ENCODE measurements at places on chromosomes 6 and 20. TPM values are rescaled to one million over a fixed set of nuclear protein-coding genes. Genes with fewer than 3 reads are reported as not detected.

The MYH7B gene
- 1.4 TPM for total RNA-seq

The STMND1 gene
- total RNA-seq = not detected

The ID4 gene
- 32.5 TPM for total RNA-seq

GRCh38 chr6:165827190-165827518 lies 164.1 kb upstream of the PDE10A start:
- no peak for DNase-seq

DNA sequence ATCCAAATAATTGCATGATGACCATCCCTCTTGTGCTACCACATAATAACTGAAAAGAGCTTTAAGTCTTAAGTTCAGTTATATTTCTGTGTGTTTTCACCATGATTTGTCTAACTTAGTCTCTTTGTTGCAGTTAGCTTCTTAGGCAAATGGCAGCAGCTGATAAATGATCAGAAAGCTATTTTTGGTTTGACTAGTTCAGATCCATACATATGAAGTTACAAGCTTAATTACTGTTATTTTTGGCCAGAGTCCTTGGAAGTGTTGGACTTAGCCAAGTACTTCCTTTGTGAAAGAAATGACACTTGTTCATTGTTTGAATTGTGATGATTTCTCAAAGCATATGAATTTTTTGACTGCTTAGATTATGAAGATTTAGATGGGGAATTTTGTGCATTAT lies 54.2 kb downstream of the HIVEP1 start:
- DNase-seq = no peak

GRCh38 chr6:74939151-74939708 lies 266.6 kb downstream of the COL12A1 start:
- DNase-seq = no peak

- no peak for DNase-seq
Measured at GRCh38 chr6:52141596-52141995, 44.6 kb upstream of the IL17A start.

DNA sequence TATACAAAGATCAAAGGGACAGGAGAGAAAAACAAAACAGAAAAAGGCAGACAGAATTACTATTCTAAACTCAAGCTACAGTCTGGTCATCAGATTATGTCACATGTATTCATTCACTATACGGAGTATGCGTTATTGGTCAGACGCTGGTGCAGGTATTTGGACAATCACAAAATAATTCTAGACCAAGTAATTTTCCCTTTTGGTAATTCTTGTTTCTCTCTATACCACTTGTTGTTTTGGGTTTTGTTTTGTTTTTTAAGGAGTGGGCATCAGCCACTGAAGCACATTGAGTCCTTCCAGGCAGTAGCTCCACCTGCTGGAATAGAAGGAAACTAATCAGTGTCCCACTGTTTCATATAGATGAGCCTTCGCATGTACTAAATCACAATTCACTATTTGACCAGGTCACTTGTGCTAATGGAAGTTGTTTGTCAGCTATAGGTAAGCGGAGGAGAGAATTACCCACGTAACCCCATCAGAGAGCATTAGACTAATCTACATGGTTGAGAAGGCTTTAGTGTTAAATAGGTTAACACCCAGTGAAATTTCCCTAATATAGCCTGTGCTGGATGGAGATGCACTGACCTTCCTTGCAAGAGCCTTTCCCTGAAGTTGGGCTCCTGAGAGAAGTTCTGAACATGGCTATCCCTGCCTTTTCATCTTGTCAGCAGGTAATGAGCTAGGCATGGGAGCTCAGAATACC lies 77.9 kb downstream of the TNFAIP3 start:
- no peak for DNase-seq

DNA sequence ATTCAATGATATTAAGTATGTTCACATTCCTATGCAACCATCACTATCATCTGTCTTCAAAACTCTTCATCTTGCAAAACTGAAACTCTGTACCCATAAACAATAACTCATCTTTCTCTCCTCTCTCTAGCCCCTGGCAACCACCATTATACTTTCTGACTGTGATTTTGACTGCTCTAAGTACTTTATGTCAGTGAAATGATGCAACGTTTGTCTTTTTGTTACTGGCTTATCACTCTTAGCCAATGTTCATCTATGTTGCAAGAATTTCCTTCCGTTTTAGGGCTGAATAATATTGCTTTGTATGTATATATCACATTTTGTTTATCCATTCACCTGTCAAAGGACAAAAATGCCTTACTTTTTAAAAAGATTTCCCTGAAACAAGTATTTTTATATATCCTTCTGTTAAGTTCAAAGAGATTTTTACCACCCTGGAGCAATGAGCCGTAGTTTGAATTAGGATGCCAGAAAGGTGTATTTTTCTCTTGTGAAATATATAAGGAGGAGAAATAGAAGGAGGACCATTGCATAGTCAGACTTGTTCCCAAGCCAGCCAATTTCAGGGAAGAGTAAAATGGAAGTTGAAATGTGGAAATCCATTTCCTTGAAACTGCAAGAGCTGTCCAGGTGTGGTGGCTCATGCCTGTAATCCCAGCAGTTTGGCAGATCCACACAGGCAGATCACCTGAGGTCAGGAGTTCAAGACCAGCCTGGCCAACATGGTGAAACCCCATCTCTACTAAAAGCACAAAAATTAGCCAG lies 4.0 kb upstream of the CGAS start:
- no peak for DNase-seq
